Keratinocyte (primary cell): ENCODE measurements at places on chromosomes 2 and 18.

DNA sequence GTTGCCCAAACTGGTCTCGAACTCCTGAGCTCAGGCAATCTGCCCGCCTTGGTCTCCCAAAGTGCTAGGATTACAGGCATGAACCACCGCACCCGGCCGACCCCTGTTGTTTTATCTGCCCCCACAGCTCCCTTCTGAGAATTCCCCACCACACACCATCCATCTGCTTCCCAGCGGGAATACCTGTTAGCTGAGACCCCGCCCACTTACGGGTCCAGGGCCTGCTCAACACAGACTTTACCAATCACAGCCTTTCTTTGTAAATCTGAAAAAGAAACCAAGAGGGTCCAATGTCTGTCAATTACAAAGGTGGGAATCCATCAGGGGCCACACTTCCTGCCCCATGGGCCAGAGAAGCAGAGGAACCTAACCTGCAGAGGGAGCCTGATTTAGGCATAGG, 14.2 kb upstream of the CABLES1 start:
- DNase-seq = no peak

DNA sequence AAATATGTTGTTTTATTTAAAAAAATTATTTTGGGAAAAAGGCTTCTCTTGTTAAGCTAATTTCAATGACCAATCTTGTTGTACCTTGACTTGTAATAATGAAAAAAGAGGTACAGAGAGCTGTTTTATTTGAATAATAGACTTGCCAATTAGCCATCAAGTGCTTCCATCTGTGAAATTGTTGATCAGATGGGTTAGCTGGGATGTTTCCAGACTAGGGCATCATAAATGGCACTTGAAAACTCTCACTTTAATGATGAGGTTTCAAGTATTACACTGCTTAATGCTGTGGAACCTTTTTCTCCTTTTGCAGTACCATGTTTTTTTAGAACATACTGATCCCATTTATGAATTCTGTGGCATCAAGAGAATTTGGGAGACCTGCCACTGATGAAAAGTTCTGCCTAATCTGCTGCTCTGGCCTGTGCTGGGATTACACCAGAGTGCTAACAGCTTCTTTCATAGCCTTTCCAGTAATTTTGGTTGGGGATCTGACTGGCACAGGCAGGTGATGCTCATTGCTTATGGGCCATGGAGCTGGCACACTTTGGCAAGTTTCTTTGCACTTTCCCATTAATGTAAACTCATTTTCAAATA, 24.2 kb downstream of the PSMD14 start:
- DNase-seq = no peak

DNA sequence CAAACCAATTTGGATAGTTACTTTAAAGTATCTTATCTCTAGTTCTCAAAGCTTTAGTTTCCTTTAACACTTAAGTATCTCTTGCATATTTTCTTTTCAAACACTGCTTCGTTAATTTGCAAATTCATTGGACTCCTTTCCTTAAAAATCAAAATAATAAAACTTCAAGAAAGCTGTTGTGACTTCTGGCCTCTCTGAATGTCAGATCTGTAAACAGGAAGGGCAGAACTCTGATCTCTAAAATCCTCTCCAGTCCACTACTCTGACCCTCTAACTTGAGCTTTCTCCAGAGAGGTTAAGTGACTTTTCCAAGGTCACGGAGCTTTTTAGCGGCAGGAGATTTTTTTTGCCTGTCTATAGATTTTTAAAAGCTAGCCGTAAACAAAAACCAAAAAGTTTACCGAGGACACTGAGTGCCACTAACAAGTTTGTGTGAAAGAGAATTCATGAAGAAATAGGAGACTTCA, 155.5 kb downstream of the TGIF1 start:
- DNase-seq = no peak

GRCh38 chr18:32441533-32441932, 29.1 kb downstream of the GAREM1 start:
- no peak for DNase-seq

DNA sequence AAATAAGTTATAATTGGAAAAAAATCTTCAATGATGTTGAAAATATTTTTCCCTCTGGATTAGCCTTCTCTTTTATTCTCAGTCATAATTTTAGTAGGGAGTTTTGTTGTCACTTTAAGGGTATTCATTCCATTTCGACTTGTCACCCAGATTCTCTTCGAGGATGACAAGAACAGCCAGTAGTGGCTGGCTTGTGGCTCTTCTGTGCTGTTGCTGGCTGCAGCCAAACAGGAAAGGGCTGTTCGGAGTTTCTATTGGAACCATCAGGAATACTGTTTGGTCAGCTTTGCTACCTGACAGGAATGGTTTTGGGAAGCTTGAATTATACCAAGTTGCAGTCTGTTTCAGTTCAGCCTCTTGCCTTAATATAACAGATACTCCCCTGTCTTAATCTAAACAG, 41.6 kb downstream of the MGAT5 start:
- no peak for DNase-seq

DNA sequence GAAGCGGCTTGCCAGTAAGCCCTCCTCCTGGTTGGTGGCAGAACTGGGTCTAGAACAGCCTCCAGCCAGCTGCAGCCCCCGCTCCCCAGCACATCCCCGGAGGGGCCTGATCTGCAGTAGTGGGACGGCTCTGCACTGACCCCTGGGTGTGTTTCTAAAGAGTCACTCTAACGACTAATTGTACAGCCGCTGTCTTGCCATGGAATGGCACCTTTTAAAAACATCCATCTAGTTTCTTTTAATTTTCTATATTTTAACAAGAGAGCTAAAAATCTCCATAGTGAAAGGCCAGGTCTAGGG, 82.0 kb downstream of the MTCL1 start:
- DNase-seq = no peak

DNA sequence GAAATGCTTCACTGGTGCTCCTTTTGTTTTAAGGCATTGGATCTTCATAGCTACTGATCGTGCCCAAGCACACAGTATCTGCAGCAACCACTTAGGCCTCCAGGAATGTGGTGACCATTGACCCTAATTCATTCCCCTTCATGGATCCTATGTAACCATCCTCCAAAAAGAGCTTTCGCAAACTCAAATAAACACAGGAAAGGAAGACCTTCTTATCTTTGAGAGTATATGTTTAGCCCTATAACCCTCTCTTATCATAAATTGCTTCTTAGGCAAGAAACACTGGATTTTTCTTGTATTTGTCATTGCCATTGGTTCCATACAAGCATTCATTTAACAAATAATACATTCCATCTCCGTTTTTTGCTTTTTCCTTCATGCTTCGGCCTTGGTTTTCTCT, 4.1 kb upstream of the TTR start:
- no peak for DNase-seq

DNA sequence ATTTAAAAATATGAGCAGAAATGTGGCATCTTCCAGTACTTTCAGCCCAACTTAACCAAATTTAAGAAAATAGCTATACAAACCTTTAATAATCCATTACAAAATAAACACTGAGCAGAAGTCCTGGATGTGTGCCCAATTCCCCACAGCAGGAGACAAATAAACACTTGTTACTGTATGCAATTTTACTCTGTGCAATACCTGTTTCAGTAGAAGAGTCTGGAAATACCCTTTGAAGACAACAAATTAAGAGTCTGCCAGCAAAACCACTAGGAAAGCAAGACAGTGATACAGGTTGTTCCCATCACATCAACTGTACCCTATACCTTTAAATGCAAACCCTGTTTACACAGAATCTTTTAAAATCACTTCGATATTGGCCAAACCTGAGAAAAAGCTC, 41.4 kb upstream of the RNU4ATAC start:
- DNase-seq = no peak

DNA sequence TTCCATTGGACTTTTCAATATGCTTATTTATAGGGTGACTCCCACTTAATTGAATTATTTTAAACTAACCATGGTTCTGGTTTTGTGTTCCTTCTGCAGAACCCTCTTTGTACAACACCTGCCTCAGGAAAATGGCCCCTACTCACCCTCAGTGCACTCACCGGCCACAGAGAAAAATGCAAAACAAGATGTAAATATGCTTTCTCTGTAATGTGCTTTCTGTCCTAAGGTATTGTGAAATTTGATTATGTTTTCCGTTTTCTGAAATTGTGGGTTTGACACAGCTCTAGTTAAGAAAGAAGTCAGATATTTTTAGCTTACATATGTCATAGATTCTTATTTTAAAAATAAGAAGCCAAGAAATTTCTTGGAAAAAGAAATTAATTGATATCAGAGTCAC, 357.7 kb upstream of the SMIM21 start:
- DNase-seq = no peak

DNA sequence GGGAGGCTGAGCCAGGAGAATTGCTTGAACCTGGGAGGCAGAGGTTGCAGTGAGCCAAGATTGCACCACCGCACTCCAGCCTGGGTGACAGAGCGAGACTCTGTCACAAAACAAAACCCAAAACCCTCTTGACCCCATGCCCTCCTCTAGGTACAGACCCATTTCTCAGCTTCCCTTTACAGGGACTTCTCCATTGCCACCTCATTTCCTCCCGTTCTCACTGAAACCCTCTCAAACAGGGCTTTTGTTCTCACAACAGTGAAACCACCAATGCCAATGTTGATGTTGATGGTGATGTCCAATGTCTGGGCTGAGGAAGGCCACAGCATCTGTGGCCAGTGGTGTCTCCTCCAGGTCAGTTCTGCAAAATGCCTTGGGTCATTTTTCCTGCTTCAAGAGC, 69.0 kb upstream of the ZCCHC2 start:
- no peak for DNase-seq

GRCh38 chr2:11805024-11805423, 58.6 kb downstream of the LPIN1 start:
- DNase-seq = no peak

DNA sequence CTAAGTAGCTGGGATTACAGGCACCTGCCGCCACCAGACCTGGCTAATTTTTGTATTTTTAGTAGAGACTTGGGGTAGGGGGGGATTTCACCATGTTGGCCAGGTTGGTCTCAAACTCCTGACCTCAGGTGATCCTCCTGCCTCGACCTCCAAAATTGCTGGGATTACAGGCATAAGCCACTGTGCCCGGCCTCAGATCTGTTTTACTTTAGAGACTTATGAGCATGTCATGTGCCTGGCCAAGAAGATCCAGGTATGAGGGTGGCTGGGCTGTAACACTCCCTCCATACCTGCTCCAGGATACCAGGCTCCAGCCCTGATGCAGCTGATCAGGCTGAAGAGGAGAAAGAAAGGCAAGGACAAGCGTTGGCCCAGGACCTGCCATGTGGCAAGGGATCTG, 125.0 kb downstream of the LPIN1 start:
- no peak for DNase-seq

DNA sequence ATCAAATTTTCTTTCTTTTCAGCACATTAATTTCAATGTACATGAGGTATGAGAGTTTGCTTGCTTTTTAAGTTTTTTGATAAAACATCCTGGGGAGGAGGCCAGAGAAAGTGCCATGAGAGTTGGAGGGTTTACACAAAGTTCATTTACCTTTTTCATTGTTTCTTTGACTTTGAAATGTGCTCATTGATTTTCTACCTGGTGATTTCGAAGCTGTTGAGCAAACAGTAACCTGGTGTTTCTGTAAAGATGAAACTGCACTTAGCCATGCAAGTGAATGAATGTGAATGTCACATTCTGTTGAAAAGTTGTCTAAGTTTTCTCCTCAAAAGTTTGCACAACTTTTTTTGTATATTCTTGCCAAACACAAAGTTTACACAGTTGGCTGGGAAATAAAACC, 797.0 kb downstream of the METTL4 start:
- no peak for DNase-seq

DNA sequence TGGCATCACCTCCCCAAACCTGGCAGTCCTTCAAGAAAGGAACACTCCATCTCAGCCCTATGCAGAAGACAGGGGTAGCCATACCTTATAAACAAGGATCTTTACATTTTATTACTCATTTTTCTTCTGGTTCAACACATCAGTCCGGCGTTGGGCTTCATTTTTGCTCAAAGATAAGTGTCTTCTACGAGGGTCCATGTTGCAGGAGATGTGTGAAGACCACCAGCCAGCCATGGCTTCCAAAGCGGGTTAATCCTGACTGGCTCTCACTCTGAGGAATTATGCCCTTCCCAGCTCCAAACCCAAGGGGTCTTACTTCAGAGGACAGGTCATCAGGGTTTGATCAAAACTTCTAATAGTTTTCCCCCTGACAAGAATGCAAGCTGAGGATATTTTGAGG, 23.9 kb upstream of the GNAL start:
- DNase-seq = no peak

DNA sequence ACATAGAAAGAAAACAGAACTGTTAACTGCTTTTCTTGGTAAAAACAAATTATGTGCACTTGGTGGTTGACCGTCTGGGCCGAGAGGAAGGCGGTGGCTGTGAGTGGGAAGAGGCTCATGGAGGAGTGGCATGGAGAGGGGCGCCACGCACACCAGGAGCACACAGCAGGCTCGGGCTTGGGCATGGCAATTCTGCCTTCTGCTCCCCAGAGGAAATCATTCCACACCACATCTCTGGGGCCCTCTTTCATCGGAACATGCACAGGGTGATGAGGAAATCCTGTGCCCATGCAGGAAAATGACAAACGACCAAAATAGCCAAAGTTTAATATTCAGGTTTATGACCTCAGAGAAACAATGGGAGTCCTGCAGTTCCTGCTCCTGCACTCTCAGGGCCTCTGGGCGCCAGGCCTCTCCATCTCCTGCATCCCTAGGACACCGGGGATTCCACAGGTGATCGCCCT, 26.4 kb downstream of the WDFY1 start:
- no peak for DNase-seq

- no peak for DNase-seq
Observed at GRCh38 chr2:30147715-30148610, 1.2 kb downstream of the YPEL5 start.

DNA sequence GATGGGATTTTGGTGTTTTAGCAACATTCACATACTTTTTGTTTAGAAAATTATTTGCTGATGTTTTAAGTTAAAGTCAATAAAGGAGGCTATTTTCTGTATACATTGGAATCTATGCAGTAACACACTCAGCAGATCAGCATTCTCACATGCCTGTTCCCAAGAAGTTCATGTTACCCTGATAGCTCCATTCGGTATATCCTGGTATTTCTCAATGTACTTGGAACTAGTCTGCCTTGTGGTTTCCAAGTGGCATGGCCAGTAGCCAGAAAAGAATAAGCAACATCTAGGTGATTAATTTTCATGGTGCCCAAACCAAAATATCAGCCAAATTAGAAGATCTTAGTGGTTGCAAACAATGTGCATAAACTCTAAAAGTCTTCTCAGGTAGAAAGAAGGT, 5.2 kb upstream of the NCAPH start:
- peak; percentile 35 for DNase-seq

GRCh38 chr2:132757676-132758075, 87.7 kb upstream of the LYPD1 start:
- no peak for DNase-seq

DNA sequence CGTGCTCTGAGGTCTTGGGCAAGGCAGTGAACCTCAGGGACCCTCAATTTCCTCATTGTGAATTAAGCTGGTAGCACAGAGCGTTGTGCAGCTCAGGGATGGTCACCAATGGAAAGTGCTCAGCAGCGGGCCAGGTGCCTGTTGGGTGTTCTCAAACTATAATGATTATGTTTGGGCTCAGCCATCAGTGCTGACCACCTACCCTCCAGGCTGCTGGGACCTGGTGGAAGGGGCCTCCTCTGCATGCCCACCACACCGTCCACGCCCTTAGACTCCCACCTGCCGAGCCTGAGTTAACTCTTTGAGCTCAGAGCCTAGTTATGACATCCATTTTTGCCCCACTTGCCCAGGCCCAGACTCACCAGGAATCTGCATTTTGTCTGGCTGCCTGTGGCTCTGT, 35.0 kb downstream of the GLI2 start:
- no peak for DNase-seq

- DNase-seq = no peak
Observed at GRCh38 chr18:45849529-45849928, 24.1 kb downstream of the SIGLEC15 start.

- no peak for DNase-seq
Observed at GRCh38 chr2:154408786-154409185, 289.7 kb upstream of the KCNJ3 start.

GRCh38 chr2:170715062-170715931, at the start of gene SP5:
Gene SP5 (plus strand): TSS chr2:170715337. CDS start chr2:170715513, 176 bp downstream.
- no peak for DNase-seq
